Stimulated activated CD4-positive, alpha-beta T cell treated with anti-CD3 and anti-CD28 coated beads, Interleukin-12 subunit alpha, Interleukin-12 subunit beta, amount 100 ng/mL, for 24 hours (primary cell): ENCODE measurements at places on chromosomes 4 and X.
A peak's percentile ranks its signal among the peaks of the same experiment; 100 is the strongest.

DNA sequence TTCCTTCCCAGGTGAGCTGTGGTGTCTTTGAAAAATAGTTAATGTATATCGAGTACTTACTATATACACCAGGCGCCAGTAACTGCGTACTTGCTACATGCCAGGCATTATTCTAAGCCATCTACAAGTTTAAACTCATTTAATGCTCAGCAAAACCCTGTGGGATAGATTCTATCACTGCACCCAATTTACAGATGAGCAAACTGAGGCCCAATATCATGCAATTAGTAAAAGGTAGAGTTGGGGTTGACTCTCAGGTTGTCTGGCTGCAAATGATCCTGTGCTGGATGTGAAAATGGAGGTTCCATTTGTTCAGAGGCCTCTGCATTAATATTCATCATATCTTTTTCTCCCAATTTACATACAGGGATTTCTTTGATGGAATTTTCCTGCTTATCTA lies 17.6 kb downstream of the NKX3-2 start:
- DNase-seq = no peak

DNA sequence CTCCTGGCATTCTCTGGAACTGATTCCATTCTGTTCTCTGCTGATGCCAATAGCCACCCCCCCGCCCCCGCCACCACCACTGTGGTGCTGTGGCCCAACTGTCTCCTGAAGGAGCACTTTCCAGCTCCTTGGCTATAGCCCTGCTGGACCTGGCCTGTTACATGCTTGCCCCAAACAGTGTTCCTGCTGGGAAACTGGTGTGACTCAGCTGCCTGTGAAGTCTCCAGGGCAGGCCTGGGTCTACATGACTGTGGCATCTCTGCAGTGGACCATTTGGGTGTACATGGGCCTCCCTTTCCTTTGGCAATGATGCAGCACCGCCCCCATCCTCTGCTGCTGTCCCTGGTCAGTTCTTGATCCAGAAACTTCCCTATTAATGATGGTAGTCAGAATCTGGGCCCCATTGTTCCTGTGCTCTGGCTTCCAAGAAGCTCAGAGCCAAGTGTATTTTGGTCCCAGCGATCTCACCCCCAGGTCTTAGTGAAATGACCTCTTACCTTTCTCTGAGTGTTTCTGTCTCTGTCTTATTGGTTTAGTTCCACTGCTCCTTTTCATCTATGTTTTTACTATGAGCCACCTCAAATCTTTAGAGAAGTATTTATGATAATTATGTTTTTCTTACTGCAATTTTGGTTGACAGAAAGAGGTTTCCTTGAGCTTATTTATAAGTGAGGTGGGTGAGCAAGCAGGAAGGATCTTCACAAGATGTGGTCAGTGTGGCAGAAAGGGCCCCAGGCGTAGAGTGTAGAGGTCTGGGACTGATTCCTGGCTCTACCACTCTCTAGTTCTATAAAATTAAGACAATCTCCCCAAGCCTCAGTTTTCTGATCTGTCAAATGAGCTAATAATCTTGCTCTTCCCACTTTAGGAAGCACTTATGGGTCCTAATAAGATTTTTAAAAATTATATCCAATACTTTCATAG lies 210.7 kb upstream of the EOLA2 start:
- DNase-seq = no peak

DNA sequence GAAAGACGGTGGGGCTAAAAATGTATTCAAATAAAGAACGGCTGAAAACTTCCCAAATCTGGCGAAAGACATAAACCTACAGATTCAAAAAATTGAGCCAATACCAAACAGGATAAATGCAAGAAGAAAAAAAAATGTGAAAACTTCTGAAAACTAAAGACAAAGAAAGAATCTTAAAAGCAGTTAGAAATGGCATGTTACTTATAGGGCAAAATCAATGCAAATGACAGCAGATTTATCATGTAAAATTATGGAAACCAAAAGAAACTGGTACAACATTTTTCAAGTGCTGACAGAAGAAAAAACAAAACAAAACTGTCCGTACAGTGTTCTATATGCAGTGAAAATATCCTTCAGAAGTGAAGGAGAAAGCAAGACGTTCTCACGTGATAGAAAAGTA lies 239.0 kb downstream of the PDGFC start:
- DNase-seq = no peak

GRCh38 chr4:20432088-20432487 lies 180.4 kb downstream of the SLIT2 start:
- no peak for DNase-seq

- DNase-seq = no peak
Measured at GRCh38 chr4:145920205-145920604, 18.4 kb downstream of the ZNF827 start.

DNA sequence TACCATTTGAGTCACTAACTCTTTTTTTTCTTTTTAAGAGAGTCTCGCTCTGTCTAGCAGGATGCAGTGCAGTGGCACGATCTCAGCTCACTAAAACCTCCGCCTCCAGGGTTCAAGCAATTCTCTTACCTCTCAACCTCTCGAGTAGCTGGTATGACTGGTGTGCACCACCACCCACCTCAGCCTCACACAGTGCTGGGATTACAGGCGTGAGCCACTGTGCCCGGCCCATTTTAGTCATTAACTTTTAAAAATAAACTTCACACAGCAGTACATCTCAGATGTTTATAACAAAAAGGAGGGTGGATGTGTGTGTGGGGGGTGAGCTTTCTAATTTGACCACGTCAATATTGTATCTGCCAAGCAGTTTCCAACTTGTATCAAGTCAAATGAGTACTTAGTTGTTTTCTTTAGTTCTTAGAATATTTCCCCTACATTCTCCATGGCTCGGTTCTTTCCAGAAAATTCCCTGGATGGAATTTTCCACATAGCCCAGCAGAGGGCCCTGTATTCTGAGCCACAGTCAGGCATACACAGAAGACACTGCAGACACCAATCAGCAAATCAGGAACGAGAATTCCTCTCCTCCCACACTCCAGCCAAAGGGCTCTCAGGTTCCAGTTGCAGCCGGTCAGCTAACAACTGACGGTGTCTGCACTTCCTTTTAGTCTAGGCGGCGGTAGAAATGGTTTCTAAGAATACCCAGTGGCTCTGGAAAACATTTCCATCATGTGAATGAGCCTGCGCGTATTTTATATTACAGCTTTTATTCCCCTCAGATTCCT lies 20.1 kb upstream of the ARAF start:
- no peak for DNase-seq

GRCh38 chr4:26978387-26979053 lies 117.9 kb downstream of the STIM2 start:
- DNase-seq = no peak

DNA sequence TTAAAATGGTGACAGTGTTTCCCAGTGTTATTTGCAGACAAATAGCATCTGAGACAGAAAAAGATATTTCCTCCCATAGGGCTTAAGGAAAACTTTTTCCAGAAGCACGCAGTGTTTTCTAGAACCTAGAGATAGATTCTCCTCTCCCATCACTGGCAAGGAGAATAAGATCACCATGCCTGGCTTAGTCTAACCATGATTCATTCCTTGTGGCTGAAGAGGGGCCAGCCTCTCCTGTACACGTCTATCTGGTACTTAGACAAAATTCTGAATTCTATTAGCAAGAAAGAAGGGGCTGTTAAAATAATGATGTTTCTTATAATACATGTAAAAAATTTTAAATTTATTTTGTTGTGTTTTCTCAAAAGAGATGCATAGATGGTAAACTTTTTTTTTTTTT lies 296.1 kb upstream of the LDB2 start:
- DNase-seq = no peak

GRCh38 chr4:140943486-140944198 lies 187.5 kb upstream of the TBC1D9 start:
- DNase-seq = no peak

GRCh38 chr4:181319629-181320028 lies 923.6 kb upstream of the TENM3 start:
- DNase-seq = no peak

GRCh38 chr4:52366621-52367020 lies 292.5 kb downstream of the USP46 start:
- DNase-seq = no peak

- no peak for DNase-seq
Measured at GRCh38 chr4:46927201-46927600, 18.2 kb upstream of the COX7B2 start.

DNA sequence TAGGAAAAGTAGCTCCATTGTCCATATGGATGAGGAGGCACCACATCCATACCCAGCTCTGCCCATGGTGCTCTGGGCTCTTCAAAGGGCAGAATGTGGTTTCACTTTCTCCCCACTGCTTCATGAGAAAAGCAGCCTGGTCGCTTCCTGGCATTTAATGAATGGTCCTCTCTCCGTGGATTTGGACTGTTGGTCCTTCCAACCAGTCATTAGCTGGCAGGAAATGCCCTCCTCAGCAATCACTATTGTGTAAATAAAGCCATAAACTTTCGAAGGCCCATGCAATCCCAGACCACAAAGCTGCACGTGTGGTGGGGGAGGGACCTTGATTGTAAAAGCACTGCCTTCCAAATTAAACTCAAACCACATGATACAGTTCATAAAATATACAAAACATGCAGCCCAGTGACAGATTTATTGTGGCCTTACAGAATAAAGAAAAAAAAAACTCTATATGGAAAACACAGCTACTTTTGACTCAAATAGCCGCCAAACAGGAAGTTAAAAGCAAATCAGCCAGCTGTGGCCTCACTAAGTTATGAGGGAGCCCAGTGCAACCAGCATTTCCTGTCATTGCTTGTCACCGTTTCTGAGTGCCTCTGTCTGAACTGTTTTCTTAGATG lies 8.1 kb downstream of the MBNL3 start:
- DNase-seq = peak; percentile 9

DNA sequence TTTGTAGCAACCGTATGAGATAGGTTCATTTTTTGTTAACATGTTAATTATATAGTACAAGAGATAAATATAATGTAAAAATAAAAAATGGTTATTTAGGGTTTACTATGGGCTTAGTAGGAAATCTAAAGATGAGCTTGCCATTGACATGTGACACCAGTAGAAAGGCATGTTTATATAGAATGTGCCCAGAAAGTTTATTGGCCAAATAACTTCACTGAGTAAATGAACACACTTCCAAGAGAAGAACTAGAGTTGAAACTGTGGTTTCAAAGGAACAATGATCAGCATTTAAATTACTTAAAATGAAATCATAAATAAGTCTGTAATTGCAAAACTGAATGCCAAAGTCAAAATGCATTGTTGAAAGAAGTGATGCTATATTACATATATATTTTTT lies 503.3 kb downstream of the STPG2 start:
- no peak for DNase-seq

- no peak for DNase-seq
Measured at GRCh38 chrX:133325422-133325821, 89.9 kb downstream of the GPC4 start.

DNA sequence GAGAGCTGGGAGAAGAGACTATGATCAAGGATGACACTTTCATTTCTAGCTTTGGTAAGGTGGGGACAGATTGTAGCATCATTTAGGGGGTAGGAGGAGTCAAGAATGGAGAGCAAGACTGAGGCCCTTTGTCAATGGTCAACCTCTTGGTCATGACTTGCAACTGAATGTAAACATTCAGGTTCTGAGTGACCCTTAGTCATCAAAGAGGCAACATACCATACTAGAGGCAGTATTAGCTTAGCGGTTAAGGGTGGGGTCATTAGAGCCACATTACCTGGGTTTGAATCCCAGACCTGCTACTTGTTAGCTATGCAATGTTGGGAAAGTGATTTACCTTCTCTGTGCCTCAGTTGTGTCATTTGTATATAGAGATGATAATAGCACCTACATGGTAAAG lies 76.5 kb downstream of the MED28 start:
- DNase-seq = no peak

DNA sequence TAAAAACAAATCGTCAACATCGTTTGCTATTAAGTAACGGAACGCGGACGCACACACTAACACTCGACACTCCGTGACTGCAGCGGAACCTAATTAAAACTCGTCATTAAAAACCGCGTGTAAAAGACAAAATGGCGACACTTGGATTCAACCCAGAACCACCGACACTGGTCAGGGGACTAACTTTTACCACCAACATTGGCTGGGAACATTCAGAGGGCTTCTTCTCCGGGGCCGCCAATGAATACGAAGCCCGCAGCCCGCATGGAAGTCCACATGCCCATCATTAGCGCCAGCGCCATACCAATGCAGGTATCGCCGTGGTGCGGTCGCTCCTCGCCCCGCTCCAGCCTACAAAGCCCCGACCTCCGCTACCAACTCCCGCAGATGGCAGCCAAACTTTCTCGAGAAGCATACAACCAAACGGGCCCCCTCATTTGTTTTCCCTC lies 498 bp downstream of the RBMX start:
- DNase-seq = no peak

DNA sequence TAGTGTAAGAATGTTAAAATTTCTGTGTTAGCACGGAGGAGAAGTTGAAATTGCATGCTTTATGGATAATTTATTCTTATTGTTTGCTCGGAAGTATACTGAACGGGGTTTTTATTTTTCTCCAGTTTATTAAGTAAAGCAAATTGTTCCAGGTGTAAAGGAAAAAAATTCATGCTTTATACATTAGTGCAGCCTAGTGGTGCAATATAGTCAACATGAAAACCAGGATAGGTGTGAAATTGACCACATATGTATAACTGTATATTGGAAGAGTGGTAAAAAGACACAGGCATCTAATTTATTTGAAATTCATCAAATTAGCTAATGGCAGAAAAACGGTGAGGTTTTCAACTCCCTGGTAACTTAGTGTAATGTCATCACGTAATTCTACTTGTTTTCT lies 959 bp downstream of the BRS3 start:
- no peak for DNase-seq

DNA sequence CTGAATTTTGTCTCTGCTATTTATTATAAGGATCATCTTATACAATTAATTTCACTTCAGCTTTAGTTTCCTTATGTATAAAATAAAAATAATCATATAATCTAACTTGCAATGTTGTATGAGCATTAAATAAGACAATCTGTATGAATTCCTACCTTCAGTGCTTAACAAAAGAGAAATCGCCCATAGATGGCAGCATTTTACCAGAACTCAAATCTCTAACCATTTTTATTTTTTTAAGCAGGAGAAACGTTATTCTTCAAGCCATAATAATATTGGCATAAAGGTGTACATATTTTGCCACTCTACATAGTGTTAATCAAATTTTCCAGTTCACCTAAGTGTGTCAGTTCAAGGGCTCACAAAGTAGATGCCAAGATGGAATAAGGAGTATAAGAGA lies 78.8 kb downstream of the TMEM47 start:
- DNase-seq = no peak

DNA sequence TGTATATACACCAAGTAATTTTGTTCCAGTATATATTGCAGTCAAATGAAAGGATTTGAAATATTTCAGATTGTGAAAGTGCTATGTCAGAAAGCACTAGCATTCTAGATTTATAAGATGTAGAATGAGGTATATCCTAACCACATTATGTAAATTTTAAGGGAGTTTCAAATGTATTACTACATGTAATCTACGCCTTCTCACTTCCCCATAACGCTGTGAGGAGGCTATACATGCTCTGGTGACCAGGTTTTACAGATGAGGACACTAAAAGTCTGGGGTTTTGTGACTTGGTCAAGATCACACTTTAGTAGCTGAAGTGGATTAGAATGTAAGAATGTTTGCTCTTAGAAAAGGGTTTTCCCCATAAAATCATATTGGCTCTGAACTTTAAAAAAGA lies 8.1 kb downstream of the ENPEP start:
- no peak for DNase-seq
